ENCODE measurements at places on chromosomes 1 and 21.

DNA sequence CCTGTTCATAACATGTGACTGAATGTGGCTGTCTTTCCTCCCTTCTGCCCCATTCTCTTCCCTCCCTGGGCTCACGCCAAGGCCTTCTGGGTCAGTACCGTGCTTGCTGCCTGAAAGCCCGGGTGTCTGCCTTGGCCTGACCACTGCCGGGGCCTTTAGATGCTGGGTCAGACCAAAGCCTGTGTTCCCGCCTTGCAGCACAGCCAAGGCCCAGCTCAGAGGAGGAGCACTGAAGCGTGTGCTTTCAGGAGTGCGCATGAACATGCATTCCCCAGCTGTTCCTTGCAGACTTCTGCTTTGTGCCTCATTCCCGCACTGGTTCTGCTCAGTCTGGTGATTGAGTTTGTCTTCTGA, 27.0 kb upstream of the SARS1 start:
- DNase-seq: peak; percentile 68

- DNase-seq: no peak
Observed at GRCh38 chr1:243819438-243819839, 30.6 kb downstream of the AKT3 start.

- DNase-seq: peak; percentile 35
Observed at GRCh38 chr1:183783767-183784637, 20.9 kb upstream of the RGL1 start.

DNA sequence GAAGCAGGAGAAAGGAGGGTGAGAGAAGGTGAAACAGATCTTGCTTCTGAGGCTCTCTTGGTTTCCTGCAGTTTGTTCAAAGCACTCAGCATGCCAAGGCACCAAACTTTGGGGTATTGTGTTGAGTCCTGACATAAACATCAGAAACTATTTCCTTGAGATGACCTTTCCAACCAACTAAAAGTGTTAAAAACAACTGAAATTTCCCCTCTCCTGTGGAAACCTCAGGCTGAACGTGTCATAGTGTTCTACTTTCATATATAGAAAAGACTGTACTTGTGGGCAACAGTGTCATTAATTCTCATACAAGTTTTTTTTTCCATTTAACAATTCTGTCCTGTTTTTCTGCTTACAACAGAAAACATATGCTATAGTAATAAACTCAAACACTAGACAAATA, 6.3 kb upstream of the LYST start:
- DNase-seq: no peak

GRCh38 chr1:108624069-108624468, 36.8 kb downstream of the HENMT1 start:
- no peak for DNase-seq

DNA sequence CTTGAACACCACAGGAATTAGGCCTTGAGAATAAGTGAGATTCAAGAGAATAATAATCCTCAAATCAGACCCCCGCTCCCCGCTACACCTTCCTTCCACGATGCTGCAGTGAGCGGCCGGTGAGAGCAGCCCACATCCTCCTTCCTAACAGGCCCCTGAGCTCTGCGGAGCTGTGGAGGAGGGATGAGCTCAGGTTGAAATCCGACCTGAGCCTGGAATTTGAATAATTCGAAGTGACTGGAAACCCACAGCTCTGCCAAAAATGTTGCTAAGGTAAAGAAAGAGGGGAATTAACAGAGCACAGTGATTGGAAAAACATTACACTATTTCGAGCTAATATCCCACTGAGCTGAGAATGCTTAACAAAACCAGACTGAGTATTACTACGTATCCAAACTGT, 90.0 kb downstream of the URB2 start:
- DNase-seq: no peak
